ENCODE measurements at places on chromosomes 12 and 14.

DNA sequence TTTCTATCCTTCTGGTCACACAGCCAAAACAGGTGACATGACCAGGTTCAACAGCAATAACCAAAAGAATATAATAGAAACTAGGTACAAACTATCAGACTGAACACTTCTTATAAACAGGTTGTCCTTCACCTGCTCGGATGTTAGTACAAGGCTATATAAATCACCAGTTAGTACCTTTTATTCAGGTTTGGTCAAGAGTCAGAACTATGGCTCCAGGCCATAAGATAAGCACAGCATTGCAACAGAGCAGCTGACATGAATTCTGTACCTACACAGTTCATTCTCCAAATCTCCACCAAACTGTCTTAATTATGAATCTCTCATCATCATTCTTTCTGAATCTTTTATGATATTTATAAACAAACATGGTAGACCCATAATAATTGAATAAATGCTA lies 123.9 kb downstream of the DIO2 start:
- DNase-seq = no peak

- no peak for DNase-seq
These were observed 170.5 kb upstream of the RBM19 start for GRCh38 chr12:114136631-114137030.

DNA sequence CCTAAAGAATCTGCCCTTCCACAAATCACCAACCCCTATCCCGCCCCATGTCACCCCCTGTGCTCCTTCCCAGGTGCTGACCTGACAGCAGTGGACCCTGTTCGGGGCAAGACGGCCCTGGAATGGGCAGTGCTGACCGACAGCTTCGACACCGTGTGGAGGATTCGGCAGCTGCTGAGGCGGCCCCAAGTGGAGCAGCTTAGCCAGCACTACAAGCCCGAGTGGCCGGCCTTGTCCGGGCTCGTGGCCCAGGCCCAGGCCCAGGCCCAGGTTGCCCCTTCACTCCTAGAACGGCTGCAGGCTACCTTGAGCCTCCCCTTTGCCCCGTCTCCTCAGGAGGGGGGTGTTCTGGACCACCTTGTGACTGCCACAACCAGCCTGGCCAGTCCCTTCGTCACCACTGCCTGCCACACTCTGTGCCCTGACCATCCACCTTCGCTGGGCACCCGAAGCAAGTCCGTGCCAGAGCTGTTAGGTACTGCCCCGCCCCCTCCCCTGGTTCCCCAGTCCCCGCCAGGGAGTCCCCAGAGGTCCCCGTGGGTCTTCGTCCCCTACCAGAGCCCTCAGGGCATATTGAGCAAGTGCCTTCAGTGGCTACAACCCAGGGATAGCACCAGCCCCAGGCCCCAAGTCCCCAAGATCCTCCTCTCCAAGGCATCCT lies 2.7 kb downstream of the ANKRD33 start:
- DNase-seq = no peak

DNA sequence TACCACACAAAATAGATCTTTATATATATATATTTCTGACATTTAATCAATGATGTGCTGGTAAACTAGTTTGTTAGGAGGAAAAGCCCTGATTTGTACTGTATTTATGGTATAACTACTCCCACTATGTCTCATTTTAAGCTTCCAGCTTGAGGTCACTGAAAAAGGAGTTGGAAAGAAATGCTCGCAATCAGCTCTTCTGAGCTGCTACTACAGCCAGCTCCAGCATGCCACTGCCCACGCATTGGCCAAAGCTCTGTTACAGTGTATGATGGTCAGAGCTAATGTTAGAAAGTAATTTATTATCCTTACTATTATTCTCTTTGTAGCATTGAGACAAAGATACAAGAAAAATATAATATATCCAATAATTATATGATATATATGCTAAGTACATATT lies 55.0 kb upstream of the PCED1B start:
- DNase-seq = no peak

DNA sequence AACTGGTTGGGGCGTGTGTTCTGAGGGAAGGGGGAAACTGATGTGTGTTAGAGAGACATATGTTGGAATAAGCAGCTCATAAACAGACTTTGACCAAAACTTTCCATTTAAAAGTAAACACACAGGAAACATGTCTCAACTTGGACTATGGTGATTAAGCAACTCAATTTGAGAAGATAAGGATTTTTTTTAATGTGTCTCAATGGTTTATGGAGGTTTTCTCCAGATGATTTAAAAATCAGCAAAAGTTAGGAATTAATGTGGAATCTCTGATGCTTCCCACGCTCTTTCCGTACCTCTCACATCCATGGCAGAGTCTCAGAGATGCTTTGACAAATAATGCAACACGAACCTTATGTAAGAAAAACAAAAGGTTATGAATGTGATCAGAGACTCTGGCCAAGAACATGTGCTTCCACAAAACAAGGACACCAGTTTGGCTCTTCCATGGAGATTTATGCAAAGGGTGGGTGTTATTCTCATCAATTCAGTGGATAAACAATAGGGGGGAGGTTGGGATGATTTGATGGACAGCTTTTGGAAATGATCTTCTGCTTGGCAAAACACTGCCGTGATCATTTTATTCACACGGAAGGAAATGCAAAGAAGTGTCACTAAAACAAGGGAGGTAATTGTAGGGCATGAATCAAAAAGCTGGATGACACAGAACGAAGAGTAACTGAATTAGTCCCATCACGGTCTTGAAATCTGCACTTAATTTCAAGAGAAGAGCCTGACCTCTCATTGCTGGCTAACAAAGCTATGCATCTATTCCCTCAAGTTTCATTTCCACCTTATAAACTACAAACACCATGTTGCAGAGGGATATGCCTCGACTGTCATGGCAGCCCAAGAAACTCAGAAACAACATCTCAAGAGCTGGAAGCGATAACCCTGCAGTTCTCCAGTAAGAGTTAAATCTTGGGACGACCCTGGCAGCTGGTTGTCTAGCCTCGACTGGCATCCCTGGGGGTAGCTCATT lies 76.5 kb downstream of the FOXN3 start:
- no peak for DNase-seq

GRCh38 chr12:25755136-25755970 lies 202.3 kb upstream of the LMNTD1 start:
- no peak for DNase-seq

- no peak for DNase-seq
These were observed 258.7 kb downstream of the SYT10 start for GRCh38 chr12:33180918-33181317.
